ENCODE measurements at places on chromosomes 4 and X.
A peak's percentile ranks its signal among the peaks of the same experiment; 100 is the strongest.

DNA sequence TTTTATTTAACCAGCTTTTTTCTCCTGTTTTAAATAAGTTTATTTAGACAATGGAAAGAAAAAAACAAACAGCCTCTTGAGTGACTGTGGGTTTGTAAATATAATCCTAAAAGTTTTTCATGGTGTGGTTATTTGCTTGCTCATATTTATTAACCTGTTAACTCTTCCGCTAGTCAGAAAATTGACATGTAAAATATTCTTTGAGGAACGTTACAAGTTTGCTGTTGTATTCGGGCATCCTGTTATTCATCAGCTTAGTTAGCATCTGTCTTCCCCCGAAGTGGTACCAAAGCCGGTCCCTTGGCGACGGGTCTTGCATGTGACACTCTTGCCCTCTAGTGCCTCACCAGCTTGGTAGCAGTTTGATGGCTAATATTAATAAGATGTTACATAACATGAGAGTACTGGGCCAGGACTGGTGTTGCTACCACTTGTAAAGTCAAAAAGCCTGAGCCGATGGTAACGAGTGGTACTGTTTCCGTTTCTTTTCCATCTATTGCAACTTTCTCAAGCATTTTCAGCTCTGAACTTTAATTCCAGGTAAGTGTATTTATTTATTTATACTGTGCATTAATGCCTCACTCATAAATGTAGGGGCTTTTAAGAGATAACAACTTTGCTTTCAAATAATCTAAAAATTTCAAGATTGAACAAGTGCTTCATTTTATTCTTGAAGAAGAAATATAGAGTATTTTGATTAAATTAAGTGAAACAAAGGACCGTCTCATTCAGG is at the start of gene NDST3:
Gene NDST3 (plus strand): TSS at position 434 of the 733 bp plus-strand sequence. CDS start 19,425 bp downstream, outside the sequence.
- peak; percentile 33 for DNase-seq

DNA sequence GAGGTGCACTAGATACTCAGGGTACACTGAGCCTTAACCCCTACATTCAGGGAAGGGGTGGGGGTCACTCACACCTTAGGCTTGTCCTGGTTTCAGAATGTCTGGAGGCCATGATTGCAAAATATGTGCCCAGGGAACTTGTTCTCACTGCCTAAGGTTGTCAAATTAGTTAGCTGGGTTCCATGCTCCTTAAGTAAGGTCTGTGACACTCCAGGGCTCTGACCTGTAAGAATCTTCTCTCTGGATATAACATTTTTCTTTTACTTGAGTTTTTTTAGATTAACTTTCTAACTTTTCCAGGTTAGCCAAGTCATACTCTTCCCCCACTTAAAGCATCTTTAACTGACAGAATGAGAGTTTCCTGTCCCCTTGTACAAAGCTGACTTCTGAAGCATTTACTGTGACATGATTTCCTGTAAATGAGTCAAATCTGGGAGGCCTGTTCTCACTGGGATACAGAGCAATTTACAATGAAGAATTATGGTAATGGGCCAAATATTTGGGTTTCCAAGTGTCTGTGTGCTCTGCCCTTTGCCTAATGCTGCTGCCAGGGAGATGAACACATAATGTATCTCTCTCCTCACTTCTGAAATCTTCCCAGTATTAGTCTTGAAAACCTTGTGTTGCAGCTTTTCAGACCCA is 101.7 kb downstream of the GATB start:
- DNase-seq, result no peak

- DNase-seq, result no peak
Measured at GRCh38 chr4:149370002-149370401, 445.6 kb downstream of the IQCM start.

GRCh38 chrX:42219231-42219630 is 295.9 kb upstream of the CASK start:
- DNase-seq, result no peak

GRCh38 chr4:173515458-173515857 is 14.6 kb downstream of the HAND2 start:
- no peak for DNase-seq

- DNase-seq, result peak; percentile 13
Measured at GRCh38 chrX:39492497-39493162, 605.1 kb downstream of the BCOR start.

DNA sequence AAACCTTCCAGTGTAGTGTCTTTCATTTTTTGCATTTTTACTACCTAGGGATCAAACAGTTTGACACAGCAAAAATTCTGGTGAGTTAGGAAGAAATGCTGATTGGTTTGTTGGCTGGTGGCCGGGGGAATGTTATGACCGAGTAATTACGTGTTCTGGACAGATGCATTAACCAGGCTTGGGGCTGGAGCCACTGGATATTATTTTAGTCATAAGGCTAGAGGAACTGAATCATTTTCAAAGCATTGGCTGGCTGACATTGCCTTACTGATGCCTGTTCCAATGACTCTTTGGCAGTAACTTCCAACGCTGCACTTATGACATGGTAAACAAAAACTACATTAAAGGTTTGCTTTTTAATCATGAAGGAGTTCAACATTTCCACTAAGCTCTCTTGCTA is 84.6 kb downstream of the FBXO8 start:
- no peak for DNase-seq

- no peak for DNase-seq
Measured at GRCh38 chr4:142556570-142557238, 289.4 kb downstream of the INPP4B start.

DNA sequence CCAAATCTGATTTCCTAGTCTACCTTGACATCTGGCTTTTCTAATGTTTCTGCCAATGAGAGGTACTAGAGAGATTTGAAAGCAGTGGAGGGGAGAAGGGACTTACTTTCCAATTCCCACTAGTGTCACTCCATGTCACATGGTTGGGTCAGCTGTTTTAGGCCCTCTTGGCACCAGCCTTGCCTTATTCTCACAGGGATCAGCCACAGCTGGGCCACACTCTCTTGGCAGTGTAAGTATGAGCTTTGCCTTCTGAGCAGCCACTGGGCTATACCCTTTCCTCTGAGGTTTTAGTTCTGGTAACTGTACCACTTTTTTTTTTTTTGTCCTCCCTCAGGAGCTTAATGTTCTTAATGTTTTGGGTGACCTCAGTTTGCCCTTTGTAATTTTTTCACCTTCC is 10.2 kb upstream of the ADH1C start:
- no peak for DNase-seq

DNA sequence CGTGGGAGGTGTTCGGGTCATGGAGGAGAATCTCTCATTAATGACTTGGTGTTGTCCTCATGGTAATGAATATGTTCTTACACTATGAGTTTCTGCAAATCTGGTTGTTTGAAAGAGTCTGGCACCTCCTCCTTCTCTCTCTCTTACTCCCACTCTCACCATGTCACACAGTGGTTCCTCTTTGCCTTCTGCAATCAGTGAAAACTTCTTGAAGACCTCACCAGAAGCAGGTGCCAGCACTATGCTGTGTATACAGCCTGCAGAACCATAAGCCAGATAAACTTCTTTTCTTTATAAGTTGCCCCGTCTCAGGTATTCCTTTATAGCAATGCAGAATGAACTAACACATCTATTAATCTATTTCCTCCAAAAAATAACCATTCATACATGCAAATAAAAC is 275.0 kb downstream of the ANTXR2 start:
- no peak for DNase-seq

DNA sequence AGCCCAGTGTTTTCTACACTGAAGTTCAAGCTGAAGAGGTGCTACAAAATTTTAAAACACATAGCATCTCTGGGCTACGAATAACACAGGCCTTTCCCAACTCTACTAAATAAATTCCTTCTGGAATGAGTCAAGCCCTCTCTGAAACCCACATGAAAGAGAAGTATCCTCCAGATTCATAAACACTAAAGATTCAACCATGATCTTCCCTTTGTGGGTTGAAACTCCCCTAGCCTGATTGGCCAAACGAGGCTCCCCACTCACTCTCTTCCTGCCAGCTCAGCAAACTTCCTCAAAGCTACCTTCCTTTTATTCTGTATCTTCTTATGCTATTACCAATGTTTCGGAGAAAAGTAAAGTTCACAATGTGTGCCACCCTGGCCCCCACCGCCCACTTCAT is 95.4 kb downstream of the NKX6-1 start:
- no peak for DNase-seq

DNA sequence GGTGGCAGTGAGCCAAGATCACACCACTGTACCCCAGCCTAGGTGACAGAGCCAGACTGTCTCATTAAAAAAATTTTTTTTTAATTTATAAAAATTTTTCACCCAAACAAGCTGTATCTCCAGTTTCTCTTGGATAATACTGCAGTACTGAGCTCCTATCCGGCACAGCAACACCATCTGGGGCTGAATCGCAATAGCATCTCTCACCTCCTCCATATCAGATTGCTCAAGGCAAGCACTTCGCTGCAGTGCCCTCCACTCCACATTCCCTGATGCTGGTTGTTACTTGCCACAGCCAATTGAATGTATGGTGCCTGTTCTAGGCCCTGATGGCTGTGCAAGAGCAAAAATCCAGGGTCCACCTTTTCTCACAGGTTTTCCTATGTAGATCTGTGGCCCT is 69.3 kb upstream of the FAM241A start:
- DNase-seq, result no peak

DNA sequence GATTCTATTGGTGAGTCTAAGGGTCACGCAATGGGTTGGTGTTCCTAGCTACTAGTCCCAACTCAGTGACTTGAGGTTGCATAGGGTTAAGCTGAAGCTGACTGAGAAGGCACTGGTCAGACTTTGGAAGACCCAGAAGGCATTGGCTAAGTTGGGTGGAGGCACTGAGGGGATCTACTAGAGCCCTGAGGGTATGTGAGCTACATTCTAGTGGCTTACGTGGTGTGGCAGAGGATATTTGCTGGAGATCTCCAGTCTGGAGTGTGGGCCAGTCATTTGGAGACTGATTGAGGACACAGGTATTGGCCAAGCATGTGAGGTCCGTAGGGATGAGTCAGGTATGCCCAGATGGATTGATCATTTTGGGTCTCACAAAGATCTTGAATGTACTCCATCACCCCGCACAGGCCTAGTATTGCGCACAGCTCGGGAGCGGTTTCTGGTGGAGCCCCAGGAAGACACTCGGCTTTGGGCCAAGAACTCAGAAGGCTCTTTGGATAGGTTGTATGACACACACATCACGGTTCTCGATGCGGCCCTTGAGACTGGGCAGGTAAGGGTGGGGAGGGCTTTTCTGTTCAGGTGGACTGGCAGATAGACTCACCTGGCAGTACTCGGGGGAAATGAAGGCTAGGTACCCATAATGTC is 7.2 kb downstream of the USP11 start:
- DNase-seq, result no peak

GRCh38 chr4:65538571-65538970 is 131.7 kb downstream of the EPHA5 start:
- no peak for DNase-seq

GRCh38 chr4:112854420-112854819 is 195.0 kb upstream of the ANK2 start:
- no peak for DNase-seq

DNA sequence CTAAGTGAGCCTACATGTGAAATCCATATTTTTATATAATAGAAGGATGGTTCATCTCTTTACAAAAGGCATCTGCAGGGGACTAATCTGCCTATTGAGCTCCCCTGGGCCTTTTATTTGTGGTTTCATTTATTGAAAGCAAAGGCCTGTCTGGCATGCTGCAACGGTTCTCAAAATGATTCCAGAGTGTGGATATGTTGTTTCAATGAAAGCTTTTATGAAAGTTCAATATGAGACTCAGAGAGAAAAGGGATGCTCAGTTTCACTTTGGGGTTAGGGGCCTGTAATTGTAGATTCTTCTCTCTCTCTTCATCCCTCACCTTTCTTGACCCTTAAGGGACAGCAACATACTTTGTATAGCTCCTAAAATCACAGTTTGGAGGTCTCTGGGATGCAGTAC is 204.2 kb upstream of the CASK start:
- DNase-seq, result no peak

- no peak for DNase-seq
Measured at GRCh38 chr4:156794863-156795262, 176.7 kb downstream of the PDGFC start.

- DNase-seq, result no peak
Measured at GRCh38 chr4:48902266-48902665, 4.3 kb downstream of the OCIAD2 start.

- DNase-seq, result no peak
Measured at GRCh38 chr4:54268151-54268550, 39.1 kb downstream of the PDGFRA start.

- DNase-seq, result no peak
Measured at GRCh38 chr4:108488865-108489264, 131.5 kb upstream of the RPL34 start.

DNA sequence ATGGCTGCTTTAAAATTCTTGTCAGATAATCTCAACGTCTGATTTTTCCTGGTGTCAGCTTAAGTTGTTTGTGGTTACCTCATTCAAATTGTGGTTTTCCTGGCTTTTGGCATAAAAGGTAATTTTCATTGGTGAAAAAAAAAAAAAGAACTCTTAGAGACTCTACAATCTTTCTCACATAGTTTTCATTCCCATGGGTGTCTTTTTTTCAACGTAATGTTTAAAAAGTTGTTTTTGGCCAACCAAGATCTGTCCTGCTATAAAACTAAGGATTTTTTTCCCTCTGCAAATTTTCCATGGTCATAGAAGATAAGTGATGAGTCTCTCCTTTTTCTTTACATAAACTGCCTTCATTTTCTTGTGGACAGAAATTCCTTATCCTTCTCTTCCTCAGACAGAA is 28.9 kb upstream of the RPS6KA6 start:
- DNase-seq, result no peak

DNA sequence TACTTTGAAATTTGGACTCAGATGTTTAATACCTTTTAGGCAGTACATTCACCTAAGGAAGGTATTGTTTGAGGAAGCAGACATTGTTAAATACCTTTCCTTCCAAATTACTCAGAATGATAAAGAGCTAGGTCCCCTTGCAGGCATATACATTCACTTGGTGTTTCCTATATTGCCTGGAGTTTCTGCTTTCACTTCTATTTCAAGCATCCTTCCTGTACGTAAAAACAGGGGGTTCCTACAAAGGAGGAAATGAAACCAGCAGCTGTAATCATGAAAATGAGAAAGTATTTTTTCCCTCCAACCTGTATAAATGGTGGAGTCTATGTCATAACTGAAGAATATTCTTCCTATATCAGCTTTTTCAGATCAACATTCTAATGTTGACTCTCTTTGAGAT is 90.4 kb upstream of the RASGEF1B start:
- peak; percentile 51 for DNase-seq

DNA sequence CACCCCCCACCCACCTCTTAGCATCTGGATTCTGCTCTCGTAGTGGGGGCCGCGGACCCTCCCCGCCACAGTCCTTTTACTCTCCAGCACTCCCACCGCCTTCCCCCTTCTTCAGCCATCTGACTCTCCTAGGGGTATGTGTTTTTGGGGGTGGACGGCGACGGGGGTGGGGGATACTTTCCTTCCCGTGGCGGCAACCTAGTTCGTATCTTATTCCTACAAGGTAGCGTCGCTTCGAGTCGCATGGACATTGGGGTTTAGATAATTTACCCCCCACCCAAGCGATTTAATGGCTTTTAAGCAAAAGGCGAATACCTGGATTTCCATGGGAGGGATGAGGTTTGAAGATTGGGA is 1.3 kb upstream of the BCORL1 start:
- DNase-seq, result no peak

GRCh38 chr4:48039561-48039960 is 23.0 kb downstream of the NIPAL1 start:
- DNase-seq, result no peak

- no peak for DNase-seq
Measured at GRCh38 chr4:33493231-33493630, 2751.1 kb downstream of the ARAP2 start.

Data from SIG-M5 (cell line).